Activated naive CD4-positive, alpha-beta T cell (primary cell): ENCODE measurements at places on chromosomes 16 and 17.

DNA sequence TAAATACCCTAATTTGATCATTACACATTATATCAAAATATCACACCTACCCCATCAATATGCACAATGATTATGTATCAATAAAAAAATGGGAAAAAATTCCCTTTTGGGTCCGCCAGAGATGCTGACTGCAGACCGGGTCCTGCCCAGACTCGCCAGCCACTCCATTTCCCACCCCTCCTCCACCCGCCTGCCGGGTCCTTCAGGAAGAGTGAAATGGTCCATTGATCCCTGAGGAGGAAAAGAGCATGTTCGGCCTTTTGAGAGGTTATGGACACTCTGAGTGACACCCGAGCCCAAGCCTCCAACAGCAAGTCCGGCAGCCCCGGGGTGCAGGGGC, 123.9 kb upstream of the ZFHX3 start:
- DNase-seq = no peak

DNA sequence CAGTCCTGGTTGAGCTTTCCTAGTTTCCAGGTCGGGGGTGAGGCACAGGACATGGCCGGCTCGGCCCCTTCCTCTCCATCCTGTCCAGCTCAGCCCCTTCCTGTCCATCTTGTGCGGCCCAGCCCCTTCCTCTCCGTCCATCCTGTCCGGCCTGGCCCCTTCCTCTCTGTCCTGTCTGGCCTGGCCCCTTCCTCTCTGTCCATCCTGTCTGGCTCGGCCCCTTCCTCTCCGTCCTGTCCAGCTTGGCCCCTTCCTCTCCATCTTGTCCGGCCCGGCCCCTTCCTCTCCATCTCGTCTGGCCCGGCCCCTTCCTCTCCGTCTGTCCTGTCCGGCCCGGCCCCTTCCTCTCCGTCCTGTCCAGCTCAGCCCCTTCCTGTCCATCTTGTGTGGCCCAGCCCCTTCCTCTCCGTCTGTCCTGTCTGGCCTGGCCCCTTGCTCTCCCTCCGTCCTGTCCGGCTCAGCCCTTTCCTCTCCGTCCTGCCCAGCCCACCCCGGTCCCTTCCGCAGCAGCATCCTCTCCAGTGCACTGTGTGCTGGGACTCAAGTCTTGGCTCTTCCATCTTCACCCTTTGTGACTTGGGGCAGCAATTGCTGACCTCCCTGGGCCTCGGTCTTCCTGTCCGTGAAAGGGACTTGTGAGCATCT, 5.5 kb upstream of the ZNF750 start:
- DNase-seq = no peak

GRCh38 chr17:40416671-40417070, 1.0 kb downstream of the TOP2A start:
- DNase-seq = no peak

DNA sequence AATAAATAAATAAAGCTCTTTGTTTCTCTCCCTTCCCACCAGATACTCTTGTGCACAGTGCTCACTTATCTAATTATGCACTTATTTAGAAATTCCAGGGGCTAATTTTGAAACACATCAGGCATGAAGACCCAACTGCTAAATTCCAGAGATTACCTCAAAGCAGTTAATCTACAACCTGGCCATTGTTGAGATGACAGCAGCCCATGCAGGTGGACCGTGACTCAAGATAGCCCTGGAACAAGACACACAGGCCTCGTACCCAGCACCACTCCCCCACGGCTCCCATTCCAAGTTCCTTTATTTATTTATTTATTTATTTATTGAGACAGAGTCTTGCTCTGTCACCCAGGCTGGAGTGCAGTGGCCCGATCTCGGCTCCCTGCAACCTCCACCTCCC, 60.1 kb upstream of the NPEPPS start:
- no peak for DNase-seq

GRCh38 chr17:66809408-66809807, 25.5 kb upstream of the CACNG5 start:
- DNase-seq = no peak

DNA sequence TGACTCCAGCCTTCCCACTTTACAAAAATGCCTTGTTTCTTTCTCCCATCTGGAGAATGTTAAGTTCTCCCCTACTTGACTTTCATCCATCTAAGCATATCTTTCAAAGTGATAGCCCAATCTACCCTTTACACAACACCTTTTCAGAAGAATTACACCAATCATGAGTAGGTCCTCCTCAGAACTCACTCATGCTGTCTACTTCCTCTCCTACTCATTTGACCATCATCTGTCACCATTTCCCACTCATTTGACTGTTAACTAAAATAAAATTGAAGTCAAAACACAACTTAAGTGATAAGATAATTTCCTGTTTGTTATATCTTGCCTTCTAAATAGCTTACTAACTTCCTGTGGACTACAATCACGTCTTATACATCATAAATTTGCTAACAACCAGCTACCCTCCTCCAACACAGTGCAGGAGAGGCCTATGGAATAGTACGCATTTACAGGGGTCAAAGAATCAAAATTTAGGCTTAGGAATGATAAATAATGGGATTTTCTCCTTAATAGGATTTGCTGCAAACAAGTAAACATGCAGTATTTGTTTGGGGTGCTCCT, 16.1 kb downstream of the KCNJ16 start:
- DNase-seq = no peak
